ENCODE measurements at places on chromosomes 16 and 17. TPM values are rescaled to one million over a fixed set of nuclear protein-coding genes. Genes with fewer than 3 reads are reported as not detected.
A peak's percentile ranks its signal among the peaks of the same experiment; 100 is the strongest.

GRCh38 chr17:72665852-72666851 lies 426.3 kb downstream of the SLC39A11 start:
- no peak overlapping the region for H3K27ac ChIP-seq
- H3K27me3 ChIP-seq = no peaks in the 10 kb centered on the region
- DNase-seq = no peak
- no peaks in the 10 kb centered on the region for H3K4me1 ChIP-seq
- no peak overlapping the region for H3K4me3 ChIP-seq

DNA sequence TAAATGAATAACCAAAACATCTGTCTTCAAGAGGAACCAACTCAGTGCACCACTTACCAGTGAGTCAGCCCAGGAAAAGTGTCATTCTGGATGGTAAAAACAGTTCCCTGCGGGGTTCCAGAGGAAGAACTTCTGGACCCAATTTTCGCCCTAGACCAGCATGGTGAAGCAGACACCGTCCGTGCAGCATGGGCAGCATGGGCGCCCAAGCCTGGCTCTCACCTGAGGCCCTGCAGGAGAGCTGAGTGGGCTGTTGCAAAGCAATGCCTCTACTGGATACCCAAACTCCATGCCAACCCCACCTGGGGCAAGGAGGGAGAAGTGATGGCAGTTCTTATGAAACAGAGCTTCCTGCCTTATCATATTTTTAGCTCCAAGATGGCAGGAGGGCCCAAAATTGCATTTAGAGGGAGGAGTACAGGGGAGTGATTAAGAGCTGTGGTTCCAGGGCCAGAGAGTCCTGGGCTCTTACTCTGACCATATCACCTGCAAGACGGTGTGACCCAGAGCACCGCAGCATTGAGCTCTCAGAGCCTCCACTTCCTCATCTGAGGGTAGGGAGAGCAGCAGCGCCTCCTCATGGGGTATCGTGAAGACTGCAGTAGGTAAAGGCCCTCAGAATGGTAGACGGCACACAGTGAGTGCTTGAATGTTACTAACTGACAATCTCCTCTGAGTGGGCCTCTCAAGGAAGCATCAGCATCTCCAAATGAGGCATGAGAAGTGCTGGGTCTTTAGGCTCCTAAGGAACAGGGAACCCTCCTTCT lies 16.6 kb upstream of the INPP5K start:
- DNase-seq = peak; percentile 35
- peaks cover 53% of the 10 kb centered on the region for H3K36me3 ChIP-seq
- H3K27ac ChIP-seq = no peak overlapping the region
- no peak overlapping the region for H3K4me3 ChIP-seq
- H3K27me3 ChIP-seq = no peaks in the 10 kb centered on the region

- H3K27me3 ChIP-seq = no peaks in the 10 kb centered on the region
- H3K4me1 ChIP-seq = peaks cover 19% of the 10 kb centered on the region
- H3K4me3 ChIP-seq = no peak overlapping the region
- no peaks in the 10 kb centered on the region for H3K36me3 ChIP-seq
- H3K27ac ChIP-seq = no peak overlapping the region
- no peak for DNase-seq
Measured at GRCh38 chr17:17926840-17927449, 45.3 kb downstream of the TOM1L2 start.

GRCh38 chr17:700504-701094 lies 14.0 kb downstream of the VPS53 start:
- peak; percentile 30 for DNase-seq
- H3K27ac ChIP-seq = no peak overlapping the region
- H3K36me3 ChIP-seq = peaks cover 20% of the 10 kb centered on the region
- no peaks in the 10 kb centered on the region for H3K4me1 ChIP-seq
- H3K4me3 ChIP-seq = no peak overlapping the region

GRCh38 chr17:38704606-38705522 lies at the start of gene MLLT6:
TSS of gene MLLT6 (plus strand) at chr17:38705273. CDS start at chr17:38705633, 360 bp downstream.
- H3K36me3 ChIP-seq = peaks cover 27% of the 10 kb centered on the region
- H3K4me1 ChIP-seq = peaks cover 29% of the 10 kb centered on the region
- peak; percentile 78 for DNase-seq
- peak within 1 kb of the TSS; percentile 86 for H3K4me3 ChIP-seq

GRCh38 chr16:87801679-87802259 lies 36.0 kb upstream of the KLHDC4 start:
- H3K27me3 ChIP-seq = no peaks in the 10 kb centered on the region
- no peaks in the 10 kb centered on the region for H3K36me3 ChIP-seq
- DNase-seq = no peak
- H3K4me1 ChIP-seq = peaks cover 20% of the 10 kb centered on the region
- H3K27ac ChIP-seq = no peak overlapping the region

DNA sequence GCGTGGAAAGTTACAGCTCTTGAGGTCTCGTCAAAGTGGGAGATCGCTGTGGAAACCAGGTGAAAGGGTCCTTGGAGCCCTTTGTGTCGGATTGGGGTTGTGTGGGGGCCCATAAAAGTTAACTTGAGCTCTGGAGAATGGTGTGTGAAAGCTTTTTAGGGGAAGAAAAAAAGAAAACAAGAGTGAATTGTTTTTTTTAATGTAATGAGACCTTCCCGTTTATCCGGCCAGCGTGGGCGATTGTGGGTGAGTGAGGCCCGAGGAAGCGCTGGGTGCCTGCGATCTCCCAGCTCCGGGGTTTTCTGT lies 150.6 kb downstream of the MSI2 start:
- no peak overlapping the region for H3K4me3 ChIP-seq
- H3K36me3 ChIP-seq = peaks cover 27% of the 10 kb centered on the region
- peak overlapping the region; percentile 38 for H3K27ac ChIP-seq
- no peaks in the 10 kb centered on the region for H3K27me3 ChIP-seq
- H3K4me1 ChIP-seq = peaks cover 15% of the 10 kb centered on the region

GRCh38 chr17:327971-328370 lies 24.6 kb downstream of the RPH3AL start:
- H3K4me1 ChIP-seq = no peaks in the 10 kb centered on the region
- H3K27me3 ChIP-seq = peaks cover 7% of the 10 kb centered on the region
- H3K4me3 ChIP-seq = no peak overlapping the region
- H3K27ac ChIP-seq = no peak overlapping the region
- no peak for DNase-seq
- H3K36me3 ChIP-seq = no peaks in the 10 kb centered on the region

DNA sequence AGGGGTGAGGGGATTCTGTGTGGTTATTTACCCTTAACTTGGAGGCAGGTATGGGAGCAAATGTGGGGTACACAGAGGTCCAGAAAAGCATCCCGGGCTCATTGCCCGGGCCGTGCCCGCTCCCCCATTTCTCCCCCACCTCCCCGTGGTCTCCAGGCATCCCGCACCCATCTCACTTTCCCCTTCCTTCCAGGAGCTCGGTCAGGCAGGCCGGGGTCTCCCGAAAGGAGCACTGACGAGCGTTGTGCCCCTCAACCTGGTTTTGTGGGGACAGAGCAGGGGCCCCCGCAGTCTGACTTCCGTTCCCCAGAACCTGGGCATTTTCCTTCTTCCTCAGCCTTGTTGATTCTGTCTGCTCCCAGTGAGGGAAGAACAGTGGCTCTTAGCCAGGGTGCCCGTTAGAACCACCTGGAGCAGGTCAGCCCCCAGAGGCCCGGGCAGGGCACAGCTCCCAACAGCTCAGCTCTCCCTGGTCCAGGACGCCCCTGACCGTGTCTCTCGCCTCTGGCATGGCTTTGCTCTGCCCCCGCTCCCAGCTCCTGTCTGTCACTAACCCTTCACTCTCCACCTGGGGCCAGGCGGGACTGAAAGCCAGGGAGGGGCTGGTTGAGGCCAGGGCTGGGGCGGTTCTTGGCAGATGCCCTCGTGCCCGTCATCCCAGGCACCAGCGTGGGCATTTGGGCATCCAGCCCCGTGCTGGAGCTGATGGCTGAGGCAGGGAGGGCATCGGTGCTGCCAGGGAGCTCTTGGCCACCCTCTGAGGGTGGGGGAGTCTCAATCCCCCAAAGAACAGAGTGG lies 12.5 kb upstream of the NUDT16L1 start:
- no peak overlapping the region for H3K4me3 ChIP-seq
- peaks cover 51% of the 10 kb centered on the region for H3K36me3 ChIP-seq
- H3K27ac ChIP-seq = no peak overlapping the region
- DNase-seq = no peak
- H3K4me1 ChIP-seq = no peaks in the 10 kb centered on the region

DNA sequence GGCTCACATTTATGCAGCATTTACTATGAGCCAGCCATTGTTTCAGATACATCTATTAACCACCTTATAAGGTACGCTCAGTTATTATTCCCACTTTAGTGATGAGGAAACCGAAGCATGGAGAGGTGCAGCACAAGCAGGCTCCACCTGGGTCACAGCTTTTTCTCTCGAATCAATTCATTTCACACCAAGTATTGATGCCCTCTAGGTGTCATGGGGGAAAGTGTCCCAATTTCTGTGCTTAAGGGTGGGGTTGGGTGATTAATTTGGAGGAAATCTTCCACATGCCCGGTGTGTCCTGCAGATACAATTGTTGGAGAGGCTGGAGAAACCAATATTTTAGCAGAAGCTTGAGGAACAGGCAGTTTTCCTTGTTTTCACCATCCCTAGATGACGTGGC lies 62.7 kb upstream of the DNAJA2 start:
- no peaks in the 10 kb centered on the region for H3K36me3 ChIP-seq
- no peak for DNase-seq
- H3K27ac ChIP-seq = no peak overlapping the region
- H3K4me1 ChIP-seq = no peaks in the 10 kb centered on the region

DNA sequence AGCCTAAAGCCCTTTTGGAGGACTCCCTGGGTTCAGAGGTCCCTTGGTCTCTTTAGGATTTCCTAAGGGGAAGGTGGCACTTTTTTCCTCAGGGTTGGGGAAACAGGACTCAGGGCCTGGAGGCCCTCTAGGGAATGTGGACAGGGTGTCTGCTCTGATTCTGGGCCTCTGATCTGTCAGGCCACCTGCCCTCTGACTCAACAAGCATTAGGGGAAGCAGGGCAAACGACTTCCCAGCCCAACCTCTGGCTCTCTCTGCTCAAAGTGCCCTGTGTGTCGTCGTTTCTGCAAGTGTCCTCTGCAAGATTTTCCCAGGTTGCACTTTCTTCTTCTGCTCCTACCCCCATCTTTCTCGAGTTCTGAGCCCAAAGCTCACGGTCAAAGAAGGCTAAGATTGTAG lies 6.6 kb upstream of the IGFBP4 start:
- no peak overlapping the region for H3K4me3 ChIP-seq
- H3K36me3 ChIP-seq = no peaks in the 10 kb centered on the region
- DNase-seq = no peak
- H3K4me1 ChIP-seq = peaks cover 24% of the 10 kb centered on the region
- no peaks in the 10 kb centered on the region for H3K27me3 ChIP-seq
- H3K27ac ChIP-seq = peak overlapping the region; percentile 54

- no peak overlapping the region for H3K4me3 ChIP-seq
- no peaks in the 10 kb centered on the region for H3K4me1 ChIP-seq
- H3K27ac ChIP-seq = no peak overlapping the region
Measured at GRCh38 chr17:11986942-11987329, 10.3 kb downstream of the ZNF18 start.

- H3K27me3 ChIP-seq = peaks cover 65% of the 10 kb centered on the region
- no peak for DNase-seq
- H3K4me3 ChIP-seq = no peak overlapping the region
Measured at GRCh38 chr16:84278333-84278732, 16.3 kb upstream of the WFDC1 start.

- H3K36me3 ChIP-seq = no peaks in the 10 kb centered on the region
- H3K27me3 ChIP-seq = peaks cover 11% of the 10 kb centered on the region
- peaks cover 52% of the 10 kb centered on the region for H3K4me1 ChIP-seq
- H3K27ac ChIP-seq = no peak overlapping the region
- no peak for DNase-seq
- H3K4me3 ChIP-seq = no peak overlapping the region
Measured at GRCh38 chr17:40558300-40558889, 6.9 kb downstream of the CCR7 start.

DNA sequence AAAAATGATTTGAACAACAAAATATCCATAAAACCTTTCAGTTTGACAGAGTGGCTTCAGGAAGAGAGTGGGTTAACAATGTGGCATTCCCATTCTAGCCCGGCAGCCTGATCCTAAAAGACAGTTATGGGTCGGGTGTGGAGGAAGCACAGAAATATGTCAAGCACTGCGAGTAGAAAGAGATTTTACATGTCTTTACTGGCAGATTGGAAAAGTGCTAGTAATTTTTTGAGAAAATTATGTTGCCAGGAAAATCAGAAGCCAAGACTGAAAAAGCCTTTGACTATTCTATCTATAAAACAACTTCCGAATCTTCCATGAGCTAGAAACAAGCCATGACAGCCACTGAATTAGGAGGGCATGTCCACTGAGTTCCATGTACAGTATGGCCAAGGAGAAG lies 5.8 kb downstream of the CCL2 start:
- no peaks in the 10 kb centered on the region for H3K27me3 ChIP-seq
- no peak overlapping the region for H3K27ac ChIP-seq
- DNase-seq = no peak
- H3K4me1 ChIP-seq = no peaks in the 10 kb centered on the region
- no peaks in the 10 kb centered on the region for H3K36me3 ChIP-seq
- no peak overlapping the region for H3K4me3 ChIP-seq

- no peaks in the 10 kb centered on the region for H3K27me3 ChIP-seq
- DNase-seq = no peak
- no peak overlapping the region for H3K4me3 ChIP-seq
- H3K36me3 ChIP-seq = no peaks in the 10 kb centered on the region
Measured at GRCh38 chr17:57687642-57688041, 57.5 kb downstream of the CCDC182 start.

DNA sequence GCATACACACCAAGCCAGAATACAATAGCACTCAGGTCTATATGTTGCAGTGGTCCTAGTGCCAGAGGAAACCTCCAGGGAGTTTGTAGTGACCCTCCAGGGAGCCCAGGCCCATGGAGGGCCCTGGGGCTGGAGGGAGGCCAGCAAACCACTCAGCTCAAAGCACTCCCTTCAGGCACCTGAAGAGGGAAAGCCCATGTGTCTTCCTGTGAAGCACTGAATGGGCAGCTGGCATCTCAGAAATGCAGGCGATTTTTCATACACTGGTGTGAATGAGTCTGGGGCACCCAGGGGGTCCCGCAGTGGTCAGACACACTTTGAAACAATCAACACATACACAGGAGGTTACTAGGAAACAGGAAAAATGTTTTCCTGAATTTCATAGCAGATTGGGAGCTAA lies 12.8 kb downstream of the TBC1D26 start:
- no peaks in the 10 kb centered on the region for H3K27me3 ChIP-seq
- H3K27ac ChIP-seq = no peak overlapping the region
- H3K4me1 ChIP-seq = no peaks in the 10 kb centered on the region
- H3K4me3 ChIP-seq = no peak overlapping the region
- H3K36me3 ChIP-seq = no peaks in the 10 kb centered on the region
- DNase-seq = no peak

DNA sequence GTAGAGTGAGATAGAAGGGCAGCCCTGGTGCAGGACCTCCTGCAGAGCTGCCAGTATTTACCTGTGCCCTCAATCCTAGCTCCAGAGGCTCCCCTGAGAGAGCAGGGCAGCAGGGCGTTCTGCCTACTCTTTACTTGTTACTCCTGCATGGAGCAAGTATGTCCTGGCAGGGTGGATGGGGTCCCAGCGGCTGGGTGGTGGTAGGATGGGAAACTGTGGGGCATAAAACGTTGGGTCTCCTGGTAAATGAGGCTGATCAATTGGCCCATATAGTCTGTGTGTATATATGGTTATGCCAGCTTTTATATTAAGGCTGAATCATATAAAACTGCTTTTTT lies 192.0 kb downstream of the NTN1 start:
- H3K4me1 ChIP-seq = no peaks in the 10 kb centered on the region
- H3K27me3 ChIP-seq = peaks cover 8% of the 10 kb centered on the region
- no peaks in the 10 kb centered on the region for H3K36me3 ChIP-seq
- H3K27ac ChIP-seq = no peak overlapping the region

Gene CDT1
- total RNA-seq = 178 TPM

Gene TMEM238L
- total RNA-seq = not detected

Gene CCL1
- total RNA-seq = not detected

Gene KCNH6
- total RNA-seq = not detected

Measured in K562 (cell line).